NCI-H460 (cell line): ENCODE measurements at places on chromosomes 13 and 19. TPM values are rescaled to one million over a fixed set of nuclear protein-coding genes. Genes with fewer than 3 reads are reported as not detected.

DNA sequence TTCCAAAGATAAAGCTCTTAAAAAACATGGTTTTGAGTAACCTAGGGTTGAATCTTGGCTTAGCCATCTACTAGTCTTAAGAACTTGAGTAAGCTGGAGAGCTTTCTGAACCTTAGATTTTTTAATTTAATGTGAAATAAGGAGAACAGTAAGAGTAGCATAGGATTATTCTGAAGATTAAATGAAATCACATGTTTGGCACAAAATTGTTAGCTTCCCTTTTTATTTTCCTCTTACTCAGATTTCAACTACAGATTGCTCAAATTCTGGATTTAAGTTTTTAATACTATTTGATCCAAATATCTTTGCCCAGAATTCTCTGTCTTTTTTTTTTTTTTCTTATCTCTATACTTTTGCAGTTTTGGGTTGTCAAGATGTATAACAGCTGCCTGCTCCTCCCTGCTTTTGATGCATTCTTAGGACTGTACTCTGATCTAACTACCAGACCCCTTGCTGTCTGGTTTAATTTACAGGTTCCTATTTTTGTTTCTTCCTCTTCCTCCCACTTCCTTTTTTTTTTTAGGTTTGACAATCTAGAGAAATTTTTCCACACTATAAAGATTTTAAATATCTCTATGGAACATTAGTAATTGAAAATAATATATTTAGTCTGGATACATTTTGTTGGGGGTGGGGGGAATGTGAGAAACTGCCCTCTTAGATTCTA, 12.3 kb downstream of the POMP start:
- DNase-seq = no peak

GRCh38 chr19:3458229-3459088, 21.9 kb downstream of the SMIM24 start:
- DNase-seq = no peak

DNA sequence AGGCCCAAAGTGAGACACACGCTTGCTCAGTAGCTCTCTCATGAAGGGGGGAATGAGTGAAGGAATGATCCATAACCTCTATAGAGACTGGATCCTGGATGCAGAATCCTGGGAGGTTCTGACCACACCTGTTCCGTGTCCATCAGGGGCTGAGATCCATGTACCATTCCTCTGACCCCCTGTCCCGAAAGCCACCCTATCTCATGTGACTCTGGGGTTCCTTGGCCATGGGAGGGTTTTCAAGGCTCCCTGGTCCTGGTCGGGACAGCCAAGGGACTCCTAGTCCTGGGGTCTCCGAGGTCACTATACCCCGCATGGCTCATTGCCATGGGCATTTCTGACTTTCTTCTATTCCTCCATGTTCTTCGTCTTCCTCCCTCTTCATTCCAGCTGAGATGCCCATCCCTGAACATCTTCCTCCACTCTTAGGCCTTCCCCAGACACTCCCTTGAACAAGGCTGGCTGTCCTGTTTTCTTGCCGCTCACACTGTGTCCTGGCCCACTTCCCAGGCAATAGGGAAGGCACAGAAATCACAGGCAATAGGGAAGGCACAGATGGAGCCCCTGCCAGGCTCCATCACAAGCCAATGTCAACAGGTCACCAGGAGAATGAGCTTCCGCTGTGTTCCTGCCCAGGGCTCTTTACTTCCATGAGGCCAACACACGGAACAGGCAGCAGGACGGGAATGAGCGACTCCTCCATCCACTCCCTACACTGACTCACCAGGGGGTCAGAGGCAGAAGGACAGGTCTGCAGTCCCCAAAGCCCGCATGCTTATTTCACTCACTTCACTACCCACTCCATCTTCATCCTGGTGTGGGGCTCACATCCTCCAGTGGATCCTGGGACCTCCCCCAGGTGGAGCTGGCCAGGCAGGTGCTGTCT, 3.2 kb downstream of the CEACAM5 start:
- DNase-seq = no peak

DNA sequence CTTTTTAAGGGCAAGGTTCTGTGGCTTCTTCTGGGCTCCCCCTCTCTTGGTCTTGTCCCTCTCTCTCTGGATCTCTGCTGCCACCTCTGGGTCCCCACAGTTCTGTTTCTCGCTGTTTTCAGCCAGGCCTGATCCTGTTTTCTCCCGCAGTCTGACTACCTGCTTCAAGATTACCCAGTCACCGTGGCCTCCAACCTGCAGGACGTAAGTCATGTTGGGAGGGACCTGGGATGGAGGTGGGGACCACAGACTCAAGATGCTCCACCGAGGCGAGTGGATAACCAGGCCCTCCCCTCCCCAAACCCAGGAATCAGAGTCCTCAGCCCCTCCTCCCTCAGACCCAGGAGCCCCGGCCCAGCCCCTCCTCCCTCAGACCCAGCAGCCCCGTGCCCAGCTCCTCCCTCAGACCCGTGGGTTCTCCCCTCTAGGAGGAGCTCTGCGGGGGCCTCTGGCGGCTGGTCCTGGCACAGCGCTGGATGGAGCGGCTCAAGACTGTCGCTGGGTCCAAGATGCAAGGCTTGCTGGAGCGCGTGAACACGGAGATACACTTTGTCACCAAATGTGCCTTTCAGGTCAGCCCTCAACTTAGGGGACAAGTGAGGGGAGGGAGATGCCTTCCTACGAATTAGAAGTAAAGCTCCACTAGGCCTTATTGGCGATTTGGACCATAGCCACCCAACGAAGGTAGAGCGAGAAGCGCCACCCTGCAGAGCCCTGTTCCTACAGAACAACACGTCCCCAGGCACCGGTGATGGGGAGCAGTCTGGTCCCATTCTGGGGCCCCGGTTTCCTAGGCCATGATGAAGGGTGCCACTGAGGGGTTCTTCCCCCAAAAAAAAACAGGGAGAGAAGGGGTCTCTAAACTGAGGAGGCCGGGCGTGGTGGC, 2.2 kb downstream of the FLT3LG start:
- DNase-seq = no peak

- DNase-seq = no peak
Observed at GRCh38 chr13:23806874-23807526, 82.2 kb downstream of the MIPEP start.

GIPC3 gene
- total RNA-seq = 0.25 and 0.29 TPM in 2 replicates

FGF22 gene
- not detected in 2 replicates for total RNA-seq
